Spleen (tissue), 13 donors: ENCODE measurements at places on chromosomes 1 and 21. TPM values are rescaled to one million over a fixed set of nuclear protein-coding genes. Genes with fewer than 3 reads are reported as not detected.

OR2W3 gene
- not detected for polyA plus RNA-seq

WNT9A gene
- 0.70 TPM for polyA plus RNA-seq

LCE1B gene
- not detected for polyA plus RNA-seq

URB2 gene
- polyA plus RNA-seq = 2.4 TPM

CDC20 gene
- polyA plus RNA-seq = 25.9 TPM

HPCA gene
- polyA plus RNA-seq = 0.29 TPM

SH3BGR gene
- 2.7 TPM for polyA plus RNA-seq

TTC22 gene
- polyA plus RNA-seq = 1.1 TPM

DDX20 gene
- polyA plus RNA-seq = 8.4 TPM

SELE gene
- polyA plus RNA-seq = 0.29 TPM

KPRP gene
- polyA plus RNA-seq = not detected

ATP5PB gene
- polyA plus RNA-seq = 204 TPM

KMO gene
- 11.2 TPM for polyA plus RNA-seq

SELENBP1 gene
- 47.5 TPM for polyA plus RNA-seq

MFAP2 gene
- 3.9 TPM for polyA plus RNA-seq

TACSTD2 gene
- polyA plus RNA-seq = 0.61 TPM

CNTN2 gene
- polyA plus RNA-seq = 0.38 TPM

KIF14 gene
- 0.67 TPM for polyA plus RNA-seq

CYP4X1 gene
- polyA plus RNA-seq = 0.41 TPM

RGL1 gene
- 14.8 TPM for polyA plus RNA-seq

PROX1 gene
- polyA plus RNA-seq = 0.70 TPM

TDRD5 gene
- 0.02 TPM for polyA plus RNA-seq

DMRTA2 gene
- 0.03 TPM for polyA plus RNA-seq

KRTAP25-1 gene
- not detected for polyA plus RNA-seq

LEMD1 gene
- not detected for polyA plus RNA-seq

NPHS2 gene
- not detected for polyA plus RNA-seq

KIRREL1 gene
- 1.4 TPM for polyA plus RNA-seq

KDM5B gene
- polyA plus RNA-seq = 8.4 TPM

WDTC1 gene
- 21.1 TPM for polyA plus RNA-seq

C1orf226 gene
- polyA plus RNA-seq = 0.09 TPM

NFIA gene
- 3.7 TPM for polyA plus RNA-seq

HMGN1 gene
- polyA plus RNA-seq = 250 TPM

SMIM12 gene
- 15.3 TPM for polyA plus RNA-seq

GUCA2B gene
- polyA plus RNA-seq = not detected

KCND3 gene
- polyA plus RNA-seq = 0.67 TPM

IFT25 gene
- polyA plus RNA-seq = 24.6 TPM

KCNJ15 gene
- polyA plus RNA-seq = 0.27 TPM

PADI3 gene
- polyA plus RNA-seq = not detected

GREM2 gene
- polyA plus RNA-seq = 0.45 TPM

IPO13 gene
- 10.5 TPM for polyA plus RNA-seq

OTUD3 gene
- polyA plus RNA-seq = 2.8 TPM

RPF1 gene
- polyA plus RNA-seq = 38.1 TPM

MAEL gene
- polyA plus RNA-seq = not detected

CRNN gene
- polyA plus RNA-seq = 0.39 TPM

EPHA2 gene
- polyA plus RNA-seq = 2.0 TPM

CEP170 gene
- 18.0 TPM for polyA plus RNA-seq

TTC39A gene
- 0.43 TPM for polyA plus RNA-seq

PRAMEF12 gene
- not detected for polyA plus RNA-seq

BRINP2 gene
- polyA plus RNA-seq = 1.5 TPM

ANXA9 gene
- polyA plus RNA-seq = 0.12 TPM

CLDN17 gene
- not detected for polyA plus RNA-seq

NKAIN1 gene
- polyA plus RNA-seq = 0.08 TPM

RPAP2 gene
- polyA plus RNA-seq = 4.4 TPM

GNAT2 gene
- polyA plus RNA-seq = 0.08 TPM

HUNK gene
- polyA plus RNA-seq = not detected

ACTL8 gene
- polyA plus RNA-seq = not detected
